ENCODE measurements at places on chromosomes 7 and 10. TPM values are rescaled to one million over a fixed set of nuclear protein-coding genes. Genes with fewer than 3 reads are reported as not detected.

DNA sequence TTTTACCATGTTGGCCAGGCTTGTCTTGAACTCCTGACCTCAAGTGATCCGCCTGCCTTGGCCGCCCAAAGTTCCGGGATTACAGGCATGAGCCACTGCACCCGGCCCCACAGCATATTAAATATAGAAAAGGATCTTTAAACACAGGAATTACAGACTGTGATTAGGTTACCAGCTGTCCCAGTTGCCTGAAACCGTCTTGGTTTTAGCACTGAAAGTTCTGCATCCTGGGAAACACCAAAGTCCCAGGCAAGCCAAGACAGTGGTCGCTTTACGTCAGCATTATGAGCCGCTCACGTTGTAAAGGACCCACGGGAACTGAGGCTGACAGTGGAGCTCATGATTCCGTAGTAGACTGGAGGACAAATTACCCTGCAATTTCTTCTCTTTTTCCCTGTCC is 69.0 kb upstream of the FAM180A start:
- DNase-seq, result no peak
- H3K36me3 ChIP-seq, result no peaks in the 10 kb centered on the region
- H3K4me3 ChIP-seq, result no peak overlapping the region
- no peaks in the 10 kb centered on the region for H3K27me3 ChIP-seq
- H3K4me1 ChIP-seq, result no peaks in the 10 kb centered on the region
- H3K27ac ChIP-seq, result no peak overlapping the region

SPDYE6 gene
- total RNA-seq, result not detected

GRCh38 chr7:6344278-6344677 is 71.9 kb upstream of the CYTH3 start:
- H3K27me3 ChIP-seq, result no peaks in the 10 kb centered on the region
- no peak for DNase-seq
- H3K4me1 ChIP-seq, result peaks cover 24% of the 10 kb centered on the region

DNA sequence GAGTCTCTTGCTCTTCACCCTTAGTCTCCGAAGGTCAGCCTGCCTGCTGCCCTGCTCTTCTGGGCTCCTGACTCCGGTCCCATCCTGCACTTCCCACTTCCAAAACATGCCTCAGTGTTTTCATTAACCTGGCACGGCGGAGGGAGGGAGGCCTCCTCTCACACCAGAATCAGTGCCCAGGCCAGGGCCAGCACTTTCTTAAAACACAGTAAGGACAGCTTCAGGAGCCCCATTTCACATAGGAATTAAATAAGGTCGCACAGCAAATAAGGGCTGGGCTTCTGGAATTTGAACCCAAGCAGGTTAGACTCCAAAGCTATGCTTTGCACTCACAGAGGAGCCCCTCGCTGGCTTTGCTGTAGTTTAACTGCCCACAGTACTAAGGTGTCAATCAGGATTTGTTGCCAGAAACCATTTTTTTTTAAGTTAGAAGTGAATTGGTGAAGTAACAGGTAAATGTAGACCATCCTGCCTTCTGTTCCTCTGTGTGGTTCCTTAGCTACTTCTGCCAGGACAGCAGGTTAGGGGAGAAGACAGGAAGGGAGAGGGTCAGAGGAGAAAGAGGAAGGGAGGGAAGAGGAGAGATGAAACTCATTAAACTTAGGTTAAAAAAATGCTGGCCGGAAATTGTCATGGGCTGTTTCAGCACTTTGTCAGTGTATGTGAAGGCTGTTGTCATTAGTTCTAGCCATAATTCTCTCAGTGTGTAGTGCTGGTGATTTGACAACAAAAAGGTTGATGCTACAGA is 1.1 kb downstream of the RASSF4 start:
- H3K4me3 ChIP-seq, result peak overlapping the region; percentile 72
- H3K4me1 ChIP-seq, result peaks cover 75% of the 10 kb centered on the region
- peak overlapping the region; percentile 93 for H3K27ac ChIP-seq
- no peaks in the 10 kb centered on the region for H3K27me3 ChIP-seq
- H3K36me3 ChIP-seq, result no peaks in the 10 kb centered on the region
- DNase-seq, result no peak

ARHGEF5 gene
- 4.6 TPM for total RNA-seq

DNA sequence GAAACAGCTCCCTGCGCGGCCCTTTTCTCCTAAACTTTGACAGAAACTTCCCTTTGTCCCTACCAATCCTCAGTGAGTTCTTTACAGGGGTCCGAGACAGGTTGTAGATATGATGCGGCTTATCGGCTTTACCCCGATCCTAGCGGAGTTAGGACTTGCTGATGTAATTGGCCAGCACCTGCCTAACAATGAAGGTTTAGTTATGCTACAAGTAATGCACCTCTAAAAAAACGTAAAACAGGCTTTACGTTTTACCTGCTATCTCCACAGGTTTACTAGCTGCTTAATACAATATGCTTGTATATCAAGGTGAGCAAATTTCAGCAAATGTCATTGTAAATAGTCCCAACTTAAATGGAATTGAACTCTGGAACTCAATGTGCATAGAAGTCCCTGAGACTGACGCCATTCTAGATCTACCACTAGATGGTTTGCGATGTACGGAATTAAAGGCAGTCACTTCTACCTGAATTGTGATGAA is 697 bp upstream of the SNX13 start:
- no peaks in the 10 kb centered on the region for H3K36me3 ChIP-seq
- peak overlapping the region; percentile 67 for H3K4me3 ChIP-seq
- H3K27me3 ChIP-seq, result no peaks in the 10 kb centered on the region
- H3K27ac ChIP-seq, result peak overlapping the region; percentile 93
- DNase-seq, result no peak
- H3K4me1 ChIP-seq, result peaks cover 23% of the 10 kb centered on the region

GATA3 gene
- 0.19 TPM for total RNA-seq

Data from esophagus muscularis mucosa (tissue), 4 donors.